ENCODE measurements at places on chromosomes 4 and X.
A peak's percentile ranks its signal among the peaks of the same experiment; 100 is the strongest.

- DNase-seq = no peak
These were observed 7.0 kb upstream of the TLR3 start for GRCh38 chr4:186061921-186062320.

GRCh38 chrX:129659861-129660260 lies 5.1 kb upstream of the APLN start:
- no peak for DNase-seq

DNA sequence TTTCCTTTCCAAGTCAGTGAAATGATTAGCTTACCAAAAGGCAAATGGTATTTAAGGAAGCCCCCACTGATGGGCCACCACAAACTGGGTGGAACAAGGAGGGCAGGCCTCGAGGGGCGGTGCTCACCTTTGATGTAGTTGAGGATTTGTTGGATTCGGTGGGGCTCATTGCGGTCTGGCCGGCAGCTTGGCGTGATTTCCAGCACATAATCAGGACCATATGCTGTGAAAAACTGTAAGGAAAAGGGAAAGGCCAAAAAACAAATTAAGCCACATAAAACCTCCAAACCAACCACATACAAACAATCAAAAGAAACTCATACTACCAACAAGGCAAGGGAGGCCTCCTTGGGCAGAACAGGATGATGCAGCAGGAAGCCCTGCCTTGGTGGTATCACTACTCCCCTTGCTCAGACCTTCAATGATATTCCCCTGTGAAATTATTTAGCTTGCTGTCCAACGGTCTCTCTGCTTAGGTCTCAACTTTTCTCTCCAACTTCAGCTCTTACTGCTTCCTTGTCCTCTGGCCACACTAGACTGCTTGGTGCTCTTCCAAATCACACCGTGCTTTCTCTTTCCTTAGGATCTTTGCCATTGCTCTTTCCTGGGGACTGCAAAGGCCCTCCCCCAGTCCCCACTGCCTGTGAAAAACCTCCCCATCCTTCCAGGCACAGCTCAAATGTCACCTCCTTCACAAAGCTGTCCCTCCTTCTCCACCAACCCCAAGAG lies 46.1 kb upstream of the CITED1 start:
- no peak for DNase-seq

GRCh38 chrX:153968754-153969124 lies 2.9 kb downstream of the HCFC1 start:
- DNase-seq = no peak

DNA sequence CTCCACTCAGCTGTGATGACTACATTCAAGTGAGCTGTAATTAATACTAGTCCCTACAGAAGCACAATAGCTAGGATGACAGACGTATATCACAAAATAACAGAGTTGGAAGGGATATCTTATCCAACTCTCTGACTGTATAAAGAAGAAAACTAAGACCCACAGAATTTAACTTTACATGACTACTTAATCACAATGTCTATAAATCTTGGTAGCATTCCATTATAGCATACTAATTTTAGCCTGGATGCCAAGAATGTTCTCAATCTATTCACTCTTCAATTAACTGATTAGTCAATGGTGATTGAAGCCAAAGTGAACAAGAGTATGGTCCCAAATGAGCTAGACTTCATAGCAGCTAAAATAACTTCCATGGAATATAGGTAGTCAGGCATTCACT lies 31.2 kb downstream of the RPS6KA6 start:
- DNase-seq = no peak

GRCh38 chrX:41275661-41276609 lies 58.0 kb upstream of the DDX3X start:
- DNase-seq = peak; percentile 34

GRCh38 chr4:87973283-87974169 lies 2.0 kb upstream of the SPP1 start:
- peak; percentile 30 for DNase-seq

- DNase-seq = no peak
These were observed 235.4 kb downstream of the MAML3 start for GRCh38 chr4:139918591-139918990.

DNA sequence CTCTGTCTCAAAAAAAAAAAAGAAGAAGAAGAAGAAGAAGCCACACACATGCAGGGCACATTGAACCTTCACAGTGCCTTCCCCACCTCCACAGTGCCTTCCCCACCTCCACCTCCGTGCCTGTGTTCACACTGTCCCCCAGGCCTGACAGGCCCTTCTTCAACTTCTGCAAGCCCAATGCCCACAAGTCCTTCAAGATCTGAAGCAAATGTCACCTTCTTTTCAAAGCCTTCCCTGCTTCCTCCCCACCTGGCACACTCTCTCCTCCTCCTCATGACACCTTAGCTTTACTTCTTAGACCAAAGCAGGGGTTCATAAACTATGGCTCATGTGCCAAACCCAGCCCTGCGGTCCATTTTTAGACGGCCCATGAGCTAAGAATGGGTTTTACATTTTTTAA lies 19.9 kb downstream of the ELF4 start:
- DNase-seq = no peak

GRCh38 chrX:125096469-125096868 lies 223.2 kb upstream of the TEX13C start:
- no peak for DNase-seq

DNA sequence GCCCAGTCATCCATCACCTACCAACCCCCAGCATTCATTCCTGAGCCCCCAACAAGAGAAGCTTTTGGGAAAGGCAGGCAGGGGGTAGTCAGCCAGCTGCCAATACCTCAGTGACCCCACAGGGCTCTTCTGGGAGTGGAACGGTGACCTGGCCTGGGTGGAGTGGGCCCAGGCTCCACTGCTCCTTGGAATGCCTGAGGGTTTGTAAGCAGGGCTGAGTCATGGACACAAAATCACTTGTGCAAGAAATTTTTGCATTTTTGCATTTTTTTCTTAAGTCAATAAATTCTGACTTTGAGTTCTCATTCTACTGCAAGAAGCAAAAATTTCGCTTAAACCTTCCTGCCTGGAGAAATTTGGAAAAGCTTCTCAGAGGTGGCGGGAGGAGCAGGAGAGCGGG lies 18.5 kb downstream of the SORCS2 start:
- DNase-seq = no peak

DNA sequence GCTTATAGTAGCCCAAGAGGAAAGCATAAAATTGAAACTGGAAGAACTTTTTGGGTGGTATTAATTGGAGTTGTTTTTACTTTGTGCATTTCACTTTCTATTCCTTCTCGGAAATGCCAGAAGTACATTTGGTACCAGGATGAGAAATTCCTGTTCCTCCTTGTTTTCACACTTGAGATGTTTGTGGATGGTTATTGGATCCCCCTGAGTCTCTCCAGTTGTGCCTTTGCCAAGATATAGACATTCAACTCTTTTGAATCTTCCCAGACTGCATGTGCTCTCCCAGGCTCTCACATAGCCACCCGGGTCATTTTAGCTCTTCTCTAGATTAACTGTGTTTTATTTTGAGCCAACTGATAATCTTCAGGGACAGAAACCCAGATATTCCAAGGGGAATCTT lies 120.5 kb downstream of the AFF1 start:
- no peak for DNase-seq

DNA sequence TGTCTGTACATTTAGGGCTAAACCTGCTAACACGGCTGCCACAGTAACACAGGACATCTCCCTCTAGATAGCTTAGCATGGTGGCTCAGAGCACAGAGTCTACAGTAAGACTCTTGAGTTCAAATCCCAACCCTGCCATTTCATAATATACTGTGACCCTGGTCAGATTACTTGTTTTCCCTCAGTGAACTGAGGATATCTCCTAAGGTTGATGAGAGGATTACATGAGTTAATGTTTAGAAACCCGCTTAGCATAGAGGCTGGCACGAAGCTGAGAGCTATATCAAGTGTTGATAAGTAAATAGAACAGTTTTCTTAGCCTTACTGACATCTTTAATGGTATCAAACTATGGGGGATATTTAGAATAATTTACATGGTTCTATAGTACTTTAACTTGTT lies 37.2 kb downstream of the CASP3 start:
- DNase-seq = no peak

DNA sequence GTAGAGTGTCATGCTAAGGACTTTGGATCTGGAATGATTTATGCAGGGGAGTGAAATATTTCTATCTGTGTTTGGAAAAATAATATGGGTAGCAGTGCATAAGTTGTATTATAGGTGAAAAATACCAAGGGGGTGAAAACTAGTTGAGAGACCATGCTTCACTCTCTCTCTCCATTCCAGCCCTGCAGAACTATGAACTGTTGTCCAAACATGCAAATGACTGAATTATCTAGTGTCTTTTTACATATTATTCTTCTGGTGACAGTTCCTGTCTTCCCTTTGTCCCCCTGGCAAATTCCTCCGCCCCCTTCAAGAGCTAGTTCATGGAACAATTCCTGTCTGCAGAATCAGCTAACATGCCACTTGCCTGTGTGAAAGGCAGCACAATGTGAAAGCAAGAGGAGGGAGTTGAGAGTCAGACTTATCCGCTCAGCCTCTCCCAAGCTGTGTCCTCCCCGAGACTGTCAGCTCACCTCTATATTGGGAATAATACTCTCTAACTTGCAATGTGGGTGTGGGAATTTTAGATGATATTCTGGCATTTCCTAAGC lies 2.3 kb downstream of the PF4 start:
- no peak for DNase-seq

DNA sequence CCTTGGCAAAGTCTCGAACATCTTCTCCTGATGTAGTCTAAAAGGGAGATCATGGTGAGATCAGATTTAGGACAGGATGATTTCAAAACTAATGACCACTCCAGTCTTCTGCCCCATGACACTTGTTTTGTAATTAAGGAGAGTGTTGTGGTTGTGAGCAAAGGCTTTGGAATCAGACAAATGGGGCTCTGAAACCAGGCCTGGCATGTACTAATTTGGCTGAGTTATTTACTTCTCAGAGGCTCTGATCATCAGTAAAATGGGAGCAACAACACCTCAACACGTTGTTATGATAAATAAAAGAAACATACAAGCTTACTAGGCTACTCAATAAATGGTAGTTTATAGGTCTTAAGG lies 106.9 kb upstream of the FTHL17 start:
- no peak for DNase-seq

- no peak for DNase-seq
These were observed 49.2 kb upstream of the STX18 start for GRCh38 chr4:4591071-4591470.
